ENCODE measurements at places on chromosomes 4 and X.

DNA sequence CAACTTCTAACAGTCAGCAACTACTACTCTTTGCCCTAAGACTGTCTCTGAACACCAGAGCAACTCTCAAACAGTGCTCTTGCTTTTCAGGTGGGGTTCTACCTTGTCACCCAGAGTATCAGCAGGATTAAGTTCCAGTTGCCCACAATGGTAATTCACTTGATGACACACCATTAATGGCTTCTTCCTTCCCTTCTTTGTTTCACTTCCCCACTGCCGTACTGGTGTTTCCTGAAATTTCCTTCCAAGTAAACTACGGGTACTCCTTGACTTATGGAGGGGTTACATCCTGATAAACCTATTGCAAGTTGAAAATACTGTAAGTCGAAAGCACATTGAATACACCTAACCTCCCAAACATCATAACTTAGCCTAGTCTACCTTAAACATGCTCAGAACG lies 36.6 kb upstream of the PDK3 start:
- no peak for DNase-seq

- no peak for DNase-seq
Observed at GRCh38 chrX:93875621-93876282, 201.7 kb downstream of the FAM133A start.

DNA sequence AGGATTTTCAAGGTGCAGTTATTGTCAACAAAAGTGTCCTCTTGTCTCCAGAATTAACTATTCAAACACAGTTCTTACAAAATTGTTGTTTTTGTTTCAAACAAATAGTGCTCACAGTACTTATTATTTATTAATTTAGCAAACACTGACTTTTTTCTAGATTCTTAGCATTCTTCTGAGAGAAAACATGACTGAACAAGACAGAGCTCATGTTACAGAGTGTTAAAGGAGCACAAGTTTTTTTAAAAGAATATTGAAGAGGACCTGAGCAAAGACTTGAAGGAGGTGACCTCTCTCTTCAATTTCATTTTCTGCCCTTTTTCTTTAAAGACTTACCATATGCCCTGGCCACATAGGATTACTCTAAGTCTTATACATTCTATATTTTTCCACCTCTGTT lies 2220.3 kb upstream of the AGA start:
- no peak for DNase-seq

DNA sequence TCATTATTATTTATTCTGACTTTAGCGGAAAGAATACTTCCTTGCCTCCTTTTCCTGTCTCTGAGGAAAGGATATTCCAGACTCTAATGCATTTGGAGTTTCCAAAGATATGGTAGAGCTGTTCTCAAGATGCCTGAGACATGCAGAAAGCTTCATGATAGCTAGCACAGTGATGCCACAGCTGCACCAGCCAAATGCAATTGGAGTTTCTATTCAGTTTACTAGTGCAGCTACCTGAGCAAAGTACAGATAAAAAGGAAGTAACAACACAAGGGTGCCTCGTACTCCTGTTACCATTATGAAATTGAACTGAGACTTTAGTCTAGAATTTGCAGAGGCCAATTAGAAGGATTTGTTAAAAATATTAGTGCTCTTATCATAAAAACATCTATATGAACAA lies 57.5 kb upstream of the PARM1 start:
- no peak for DNase-seq

- DNase-seq, result no peak
Observed at GRCh38 chr4:168257768-168258167, 60.8 kb downstream of the DDX60 start.

- DNase-seq, result no peak
Observed at GRCh38 chrX:69218407-69218997, 53.2 kb upstream of the PJA1 start.

DNA sequence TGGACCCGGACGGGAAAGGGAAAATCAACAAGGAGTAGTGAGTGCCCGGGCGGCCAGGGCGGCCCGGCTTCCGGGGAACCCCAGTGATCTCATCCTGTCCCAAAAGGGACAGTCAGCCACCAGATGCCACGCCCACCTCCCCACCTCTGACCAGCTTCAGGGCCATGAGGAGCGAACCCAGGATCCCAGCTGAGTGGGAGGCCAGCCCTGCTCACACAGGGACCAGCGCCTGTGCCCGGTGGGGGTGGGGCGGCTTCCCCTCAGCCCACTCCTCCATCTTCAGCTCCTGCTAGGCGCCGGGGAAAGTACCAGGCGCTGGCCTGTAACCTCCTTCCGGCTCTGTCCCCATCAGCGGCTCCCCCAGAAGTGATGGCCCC lies 6.2 kb downstream of the MYL5 start:
- DNase-seq, result no peak

- no peak for DNase-seq
Observed at GRCh38 chr4:175875993-175876771, 64.1 kb upstream of the GPM6A start.
